ENCODE measurements at places on chromosomes 1 and 21.

DNA sequence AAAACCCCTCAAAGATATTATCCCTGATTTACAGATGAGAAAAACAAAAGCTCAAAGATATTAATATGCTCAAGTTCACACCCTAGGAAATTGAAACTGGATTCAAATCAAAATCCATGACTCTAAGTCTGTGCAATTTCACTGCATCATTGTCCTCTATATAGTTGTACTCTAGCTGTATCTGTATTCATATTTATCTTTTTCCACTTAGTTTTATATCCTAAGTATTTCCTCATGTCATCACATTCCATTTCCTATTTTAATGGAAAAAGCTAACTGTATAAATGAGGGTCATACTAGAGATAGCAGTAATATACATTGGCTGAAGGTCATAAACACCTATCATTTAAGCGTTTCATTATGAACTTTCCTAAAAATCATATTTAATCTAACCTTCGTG is 42.2 kb upstream of the RALGPS2 start:
- DNase-seq: no peak

DNA sequence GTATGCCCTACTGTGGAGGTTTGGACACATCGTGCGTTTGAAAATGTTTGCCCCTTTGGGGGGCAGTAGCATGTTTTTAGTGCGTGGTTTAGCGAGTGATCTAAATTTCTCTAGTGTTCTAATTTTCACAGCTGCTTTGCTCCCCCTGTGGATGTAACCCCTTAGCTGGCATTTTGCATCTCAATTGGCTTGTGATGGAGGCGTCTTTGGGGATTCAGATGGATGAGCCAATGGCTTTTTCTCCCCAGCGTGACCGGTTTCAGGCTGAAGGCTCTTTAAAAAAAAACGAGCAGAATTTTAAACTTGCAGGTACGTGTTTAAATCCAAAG is 836 bp downstream of the CDC7 start:
- no peak for DNase-seq

GRCh38 chr1:153842006-153842471 is 66.8 kb downstream of the SLC27A3 start:
- no peak for DNase-seq

DNA sequence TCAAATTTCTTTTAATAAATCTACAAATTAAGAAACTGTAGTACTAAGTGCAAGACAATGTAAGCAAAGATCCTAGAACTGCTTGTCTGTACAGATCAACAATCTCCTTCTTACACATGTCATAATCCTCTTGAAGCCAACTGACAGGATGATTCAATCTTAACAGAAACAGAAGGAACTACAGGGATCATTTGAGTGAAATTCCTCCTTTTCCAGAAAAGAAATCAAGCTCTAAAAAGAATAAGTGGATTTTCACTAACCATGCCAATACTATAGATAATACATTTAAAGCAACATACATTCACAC is 53.2 kb downstream of the RAB3GAP2 start:
- DNase-seq: no peak

GRCh38 chr1:180057883-180058396 is 96.7 kb upstream of the QSOX1 start:
- no peak for DNase-seq

DNA sequence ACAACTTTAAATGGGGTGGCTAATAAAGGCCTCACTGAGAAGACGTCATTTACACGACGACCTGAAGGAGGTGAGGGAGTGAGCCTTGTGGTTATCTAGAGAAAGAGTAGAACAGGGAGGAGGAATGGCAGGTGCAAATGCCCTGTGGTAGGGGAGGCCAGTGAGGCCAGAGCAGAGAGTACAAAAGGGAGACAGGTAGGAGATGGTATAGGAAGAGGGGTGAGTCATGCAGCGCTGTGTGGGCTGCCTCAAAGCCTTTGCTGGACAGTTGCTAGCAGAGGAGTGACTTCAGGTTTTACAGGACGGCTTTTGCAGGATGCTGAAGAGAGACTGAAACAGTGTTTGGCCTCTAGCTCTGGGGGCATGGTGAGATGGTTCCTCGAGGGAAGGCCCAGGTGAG is 116.0 kb downstream of the IER5 start:
- DNase-seq: no peak

GRCh38 chr1:156684227-156684782 is 7.1 kb upstream of the NES start:
- DNase-seq: no peak

- no peak for DNase-seq
These were observed 246.3 kb upstream of the RAB4A start for GRCh38 chr1:229024528-229025130.

GRCh38 chr1:160708801-160709200 is 2.8 kb downstream of the CD48 start:
- no peak for DNase-seq

DNA sequence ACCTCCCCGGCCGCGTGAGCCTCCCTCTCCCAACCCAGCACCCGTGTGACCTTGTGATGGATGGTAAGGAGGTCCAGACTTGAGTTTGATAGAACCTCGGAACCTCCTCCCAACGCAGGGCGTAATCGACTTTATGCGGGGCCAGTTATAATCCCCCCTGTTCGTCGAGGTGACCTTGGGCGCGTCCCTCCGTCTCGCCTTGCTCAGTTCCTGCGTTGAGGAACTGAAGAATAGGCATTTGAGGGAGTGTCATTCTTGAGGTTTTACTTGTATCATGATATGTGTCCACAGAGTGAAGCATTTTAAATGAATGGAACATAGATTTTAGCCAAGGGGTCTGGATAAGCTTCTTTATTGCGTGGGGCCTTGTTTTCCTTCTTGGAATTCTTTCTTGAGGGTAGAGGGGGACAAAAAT is 433 bp downstream of the TIMM17A start:
- DNase-seq: no peak

GRCh38 chr1:182996816-182997215 is 26.4 kb upstream of the LAMC1 start:
- DNase-seq: no peak

- peak; percentile 10 for DNase-seq
These were observed 326.5 kb downstream of the PDE4B start for GRCh38 chr1:66119148-66119547.

- no peak for DNase-seq
These were observed 72.9 kb upstream of the SELENON start for GRCh38 chr1:25727088-25727487.

GRCh38 chr1:100076744-100077143 is 56.0 kb downstream of the SASS6 start:
- DNase-seq: no peak

- no peak for DNase-seq
These were observed 27.5 kb upstream of the DNAJC6 start for GRCh38 chr1:65281846-65282245.

DNA sequence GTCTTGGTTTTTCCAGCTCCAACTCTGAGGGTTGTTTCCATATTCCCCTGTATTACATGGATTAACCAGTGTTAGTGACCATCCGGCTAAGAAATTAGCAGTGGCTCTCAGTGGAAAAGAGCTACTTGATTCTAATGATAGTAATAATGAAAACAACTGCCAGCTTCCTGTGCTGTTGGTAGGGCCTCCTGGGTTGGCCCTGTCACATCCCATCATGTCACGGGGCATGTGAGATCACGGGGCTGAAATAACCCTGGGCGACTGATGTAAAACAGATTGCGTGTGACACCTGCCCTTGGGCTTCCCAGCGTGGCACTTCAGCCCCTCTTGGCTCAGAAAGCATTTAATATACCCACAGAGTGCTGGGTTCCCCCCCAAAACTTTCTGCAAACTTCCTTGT is 149.0 kb downstream of the ROR1 start:
- no peak for DNase-seq

- no peak for DNase-seq
These were observed 229.5 kb upstream of the VAMP3 start for GRCh38 chr1:7541629-7542028.

GRCh38 chr1:110339407-110340206 is 430 bp downstream of the RBM15 start:
- DNase-seq: peak; percentile 18

GRCh38 chr1:57736940-57737339 is 313.1 kb upstream of the DAB1 start:
- no peak for DNase-seq

- DNase-seq: no peak
These were observed 17.0 kb downstream of the COQ8A start for GRCh38 chr1:226956942-226957713.

GRCh38 chr1:15423355-15424077 is 13.8 kb downstream of the EFHD2 start:
- DNase-seq: no peak

- DNase-seq: no peak
These were observed 916 bp downstream of the YIPF1 start for GRCh38 chr1:53888681-53889080.

GRCh38 chr1:114353262-114353661 is 157.7 kb downstream of the TRIM33 start:
- peak; percentile 30 for DNase-seq

GRCh38 chr21:38255571-38256117 is 1.1 kb upstream of the KCNJ15 start:
- no peak for DNase-seq

GRCh38 chr1:198932351-198932991 is 293.6 kb downstream of the PTPRC start:
- no peak for DNase-seq

GRCh38 chr1:60831780-60832179 is 250.6 kb upstream of the NFIA start:
- no peak for DNase-seq

DNA sequence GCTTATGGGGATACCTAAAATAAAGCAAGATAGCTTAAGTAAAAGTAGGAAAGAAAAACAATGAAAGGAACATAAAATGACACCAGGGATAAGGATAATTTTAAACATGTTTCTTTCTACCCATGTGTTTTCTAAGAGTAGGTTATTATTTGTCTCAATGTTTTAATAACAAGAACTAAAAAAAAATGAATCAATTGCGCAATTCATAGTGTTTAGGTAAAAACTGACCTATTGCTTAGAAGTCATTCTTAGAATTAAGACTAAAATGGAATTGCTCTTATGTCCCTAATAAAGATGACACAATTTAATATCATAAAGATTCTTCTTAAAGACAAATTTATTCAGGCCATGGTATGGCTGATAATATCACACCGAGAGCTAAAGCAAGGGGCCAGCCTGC is 58.0 kb upstream of the COL24A1 start:
- no peak for DNase-seq

- no peak for DNase-seq
These were observed 299.1 kb upstream of the ADAMTS5 start for GRCh38 chr21:27265949-27266348.

DNA sequence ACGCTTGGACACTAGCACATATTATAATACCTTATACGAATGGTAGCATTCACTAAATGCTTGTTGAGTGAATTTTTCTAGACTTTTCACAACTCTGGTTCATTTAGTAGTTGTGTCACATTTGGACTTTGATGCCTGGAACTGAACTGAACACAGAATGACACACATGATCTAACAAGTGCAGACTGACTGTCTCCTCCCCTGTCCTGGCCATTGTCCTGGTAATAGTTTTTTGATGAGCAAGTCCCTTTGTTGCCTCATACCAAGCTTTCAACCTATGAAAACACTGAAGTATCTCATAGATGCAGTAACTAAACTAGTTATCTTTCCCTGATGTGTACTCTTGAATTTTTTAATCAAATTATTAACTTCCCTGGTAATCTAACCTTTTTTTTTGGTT is 66.4 kb downstream of the LRRC8D start:
- no peak for DNase-seq

DNA sequence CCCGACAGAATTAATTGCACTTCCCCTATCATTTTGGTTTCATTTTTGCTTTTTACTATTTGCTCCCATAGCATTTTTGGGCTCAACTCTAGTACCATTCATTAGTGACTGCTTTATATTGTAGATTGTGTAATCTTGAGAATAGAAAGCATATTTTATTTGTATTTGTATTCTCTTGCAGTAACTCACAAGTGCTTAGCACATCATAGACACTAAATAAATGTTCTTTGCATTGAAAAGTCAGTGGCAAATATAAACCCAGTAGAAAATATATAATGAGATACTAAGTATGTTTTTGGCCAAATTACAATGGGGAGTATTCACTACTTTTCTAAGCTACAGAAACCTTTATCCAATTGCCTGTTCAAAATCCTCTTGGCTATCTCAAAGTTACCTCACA is 359.7 kb upstream of the CAMK1G start:
- no peak for DNase-seq

DNA sequence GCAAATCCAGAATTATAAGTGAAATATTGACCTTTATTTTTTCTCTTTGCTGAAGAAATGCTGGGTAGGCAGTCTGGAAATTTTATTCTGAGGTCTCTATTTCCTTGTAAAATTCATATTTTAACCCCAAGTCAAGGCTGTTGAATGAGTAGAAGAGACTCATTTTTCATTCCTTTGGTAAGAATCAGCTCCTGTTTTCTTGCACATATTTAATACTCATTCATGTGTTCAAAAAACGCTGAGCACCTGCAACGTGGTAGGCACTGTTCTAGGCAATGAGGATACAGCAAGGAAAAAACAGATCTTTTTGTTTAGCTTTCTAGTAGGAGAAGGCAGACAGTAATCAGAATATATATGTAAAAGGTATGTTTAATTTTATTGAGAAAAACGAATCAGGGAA is 1.5 kb downstream of the PRKAA2 start:
- no peak for DNase-seq

- DNase-seq: no peak
These were observed 287.4 kb upstream of the LYPLAL1 start for GRCh38 chr1:218886101-218886871.

DNA sequence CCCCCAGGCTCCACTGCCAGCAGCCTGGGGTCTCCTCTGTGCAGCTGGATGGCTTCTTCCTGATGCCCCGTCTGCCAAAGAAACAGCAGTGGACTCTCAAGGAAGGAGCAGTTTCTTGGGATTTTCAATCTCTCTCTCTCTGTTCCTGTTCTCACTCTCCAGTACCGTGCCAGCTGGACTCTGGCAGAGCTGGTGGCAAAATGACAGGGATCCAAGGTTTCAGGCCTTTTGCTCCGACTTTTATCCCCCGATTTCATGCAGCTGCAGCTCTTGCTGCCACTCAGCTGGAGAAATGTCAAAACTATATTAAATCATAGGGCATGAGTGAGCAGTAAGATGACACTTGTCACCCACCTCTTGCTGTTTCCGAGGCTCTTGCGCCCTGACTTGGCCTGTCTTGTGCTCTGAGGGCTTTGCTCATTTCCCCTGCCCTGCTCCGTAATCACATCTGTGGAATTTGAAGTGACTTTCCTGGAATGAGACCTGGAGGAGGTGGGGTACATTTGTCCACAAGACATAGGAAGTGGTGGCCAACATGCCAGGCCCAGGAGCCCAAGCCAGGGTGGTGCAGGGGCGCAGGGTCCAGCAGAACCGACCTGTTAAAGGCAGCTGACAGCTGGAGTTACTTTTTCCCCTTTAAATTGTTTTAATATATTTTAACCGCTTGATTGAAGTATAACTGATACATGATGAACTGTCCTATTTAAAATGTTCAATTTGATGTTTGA is 576.2 kb downstream of the PTPRU start:
- no peak for DNase-seq

DNA sequence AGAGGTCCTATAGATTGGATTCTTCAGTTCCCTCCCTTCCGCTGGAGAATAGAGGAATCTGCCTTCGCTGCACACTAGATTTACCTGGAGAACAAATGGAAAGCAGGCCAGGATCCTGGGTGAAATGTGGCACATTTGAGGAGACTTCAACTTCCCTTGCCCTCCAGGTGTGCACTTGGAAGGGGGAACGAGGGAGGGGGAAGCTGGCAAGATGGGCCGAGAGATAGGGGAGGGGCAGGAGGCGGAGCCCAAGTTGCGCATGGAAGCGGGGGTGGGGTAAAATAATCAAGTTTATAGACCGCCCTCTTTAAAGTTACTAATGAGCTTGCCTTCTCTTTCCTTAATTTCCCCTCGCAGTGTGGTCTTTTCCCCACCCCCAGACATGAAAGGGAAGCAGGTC is 155.7 kb upstream of the CAMK1G start:
- DNase-seq: no peak

GRCh38 chr1:187689129-187689528 is 860.4 kb downstream of the PLA2G4A start:
- no peak for DNase-seq
